Activated naive CD4-positive, alpha-beta T cell treated with anti-CD3 and anti-CD28 coated beads for 36 hours (primary cell): ENCODE measurements at places on chromosomes 16 and 17. TPM values are rescaled to one million over a fixed set of nuclear protein-coding genes. Genes with fewer than 3 reads are reported as not detected.

TGFB1I1 gene
- total RNA-seq = not detected

VAT1L gene
- not detected for total RNA-seq

RPS15A gene
- total RNA-seq = 2,476 TPM

TMEM235 gene
- total RNA-seq = not detected

KRT24 gene
- total RNA-seq = not detected

TBC1D3 gene
- total RNA-seq = not detected

ACE gene
- 0.50 TPM for total RNA-seq

PLXDC1 gene
- 1.2 TPM for total RNA-seq

SYNGR3 gene
- total RNA-seq = 7.2 TPM

TBC1D3D gene
- 0.26 TPM for total RNA-seq

CCDC200 gene
- not detected for total RNA-seq

SETD6 gene
- 8.5 TPM for total RNA-seq

SHISA6 gene
- not detected for total RNA-seq

PSMB3 gene
- total RNA-seq = 369 TPM

RPL13 gene
- total RNA-seq = 3,899 TPM

HSD11B2 gene
- 0.86 TPM for total RNA-seq

KCNJ12 gene
- not detected for total RNA-seq

DLX4 gene
- 0.81 TPM for total RNA-seq

SCARF1 gene
- 0.57 TPM for total RNA-seq

CLEC18C gene
- 0.31 TPM for total RNA-seq

SDR42E1 gene
- 6.5 TPM for total RNA-seq

RRN3 gene
- total RNA-seq = 29.6 TPM

ITGAD gene
- not detected for total RNA-seq

GPR142 gene
- total RNA-seq = not detected

ADCY7 gene
- 89.6 TPM for total RNA-seq

PIRT gene
- total RNA-seq = not detected

VTN gene
- not detected for total RNA-seq

HSD17B1 gene
- total RNA-seq = 0.67 TPM

TLCD3B gene
- 4.6 TPM for total RNA-seq

ATP2A1 gene
- 5.3 TPM for total RNA-seq

PRSS27 gene
- total RNA-seq = 2.4 TPM

KIF18B gene
- 54.9 TPM for total RNA-seq

TMIGD1 gene
- not detected for total RNA-seq

KRTAP2-3 gene
- not detected for total RNA-seq

SLC5A2 gene
- total RNA-seq = not detected

KRTAP3-2 gene
- not detected for total RNA-seq

IL17C gene
- not detected for total RNA-seq

CARD14 gene
- total RNA-seq = not detected
